ENCODE measurements at places on chromosomes 3 and 15. TPM values are rescaled to one million over a fixed set of nuclear protein-coding genes. Genes with fewer than 3 reads are reported as not detected.

DNA sequence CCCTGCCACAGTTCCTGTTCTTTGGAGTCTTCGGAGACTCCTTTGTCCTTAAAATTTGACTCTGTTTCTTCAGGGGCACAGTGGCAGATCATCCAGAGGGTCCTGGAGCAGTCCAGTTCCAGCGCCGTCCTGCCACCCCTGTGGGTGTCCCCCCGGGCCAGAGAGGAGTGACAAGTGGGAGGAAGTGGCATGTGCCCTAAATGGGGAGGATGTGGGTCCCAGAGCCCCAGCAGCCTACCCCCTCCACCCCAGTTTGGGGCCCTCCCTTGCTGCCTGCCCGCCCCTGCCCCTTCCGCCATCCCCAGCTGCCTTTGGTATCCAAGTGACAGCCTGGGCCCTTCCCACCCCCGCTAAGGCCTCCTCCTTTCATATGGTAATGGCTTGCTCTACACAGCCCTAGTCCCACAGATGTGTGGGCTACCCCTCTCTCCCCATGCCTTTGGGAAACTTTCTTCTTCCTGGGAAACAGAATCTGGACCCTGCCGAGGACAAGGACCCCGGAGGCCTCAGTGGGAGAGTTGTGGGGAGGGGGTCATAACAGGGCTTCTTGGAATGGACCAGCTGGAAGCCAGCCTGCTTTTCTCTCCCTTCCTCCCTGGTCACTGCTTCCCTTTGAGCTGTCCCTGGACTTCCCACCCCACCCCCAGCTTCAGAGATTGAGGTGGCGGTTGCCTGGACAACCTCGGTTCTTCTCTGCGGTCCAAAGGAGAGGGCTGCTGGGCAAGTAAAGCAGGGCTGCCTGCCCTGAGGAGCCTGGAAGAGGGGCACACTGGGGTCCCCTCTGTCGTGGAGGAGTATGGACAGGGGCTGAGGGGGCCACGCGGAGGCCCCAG is 43.2 kb downstream of the KLHL25 start:
- no peak for DNase-seq

DNA sequence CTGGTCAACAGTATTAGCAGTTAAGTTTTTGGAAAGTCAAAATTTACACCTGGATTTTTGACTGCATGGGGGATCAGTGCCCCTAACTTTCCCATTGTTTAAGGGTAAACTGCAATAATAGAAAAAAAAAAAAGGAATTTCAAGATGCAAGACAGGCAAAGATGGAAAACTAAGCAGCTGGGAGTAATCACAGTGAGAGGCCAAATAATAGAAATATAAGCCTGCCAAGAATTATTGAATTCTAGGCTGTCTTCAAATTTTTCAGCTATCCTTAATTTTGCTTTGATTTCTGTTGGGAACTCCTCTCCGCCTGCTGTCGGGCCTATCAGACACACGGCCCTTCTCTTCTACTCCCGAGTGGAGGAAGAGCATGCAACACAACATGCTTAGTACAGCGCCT is 215.5 kb upstream of the LMCD1 start:
- no peak for DNase-seq

DNA sequence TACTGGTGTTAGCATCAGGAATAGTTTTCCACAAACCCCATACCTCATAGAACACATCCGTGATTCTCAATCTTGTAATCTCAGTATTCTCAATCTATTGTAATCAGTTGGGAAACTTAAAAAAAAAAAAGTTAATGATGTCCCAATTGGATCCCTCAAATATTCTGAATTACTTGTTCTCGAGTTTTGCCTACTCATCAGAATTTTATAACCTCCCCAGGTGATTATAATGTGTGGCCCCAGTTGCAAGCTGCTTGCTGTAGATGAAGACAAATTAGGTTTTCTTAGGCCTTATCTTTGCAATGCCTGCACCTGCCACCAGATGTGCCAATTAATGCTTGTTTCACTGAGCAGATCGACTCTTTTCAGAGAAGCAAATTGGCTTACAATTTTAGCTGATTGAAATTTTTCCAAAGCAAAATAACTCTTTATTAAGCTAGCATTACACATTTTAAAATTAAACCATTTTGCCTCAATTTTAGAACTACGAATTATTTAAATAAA is 19.0 kb upstream of the DIPK2A start:
- DNase-seq, result no peak

- DNase-seq, result no peak
Measured at GRCh38 chr15:62099094-62099601, 32.4 kb downstream of the C2CD4A start.

DNA sequence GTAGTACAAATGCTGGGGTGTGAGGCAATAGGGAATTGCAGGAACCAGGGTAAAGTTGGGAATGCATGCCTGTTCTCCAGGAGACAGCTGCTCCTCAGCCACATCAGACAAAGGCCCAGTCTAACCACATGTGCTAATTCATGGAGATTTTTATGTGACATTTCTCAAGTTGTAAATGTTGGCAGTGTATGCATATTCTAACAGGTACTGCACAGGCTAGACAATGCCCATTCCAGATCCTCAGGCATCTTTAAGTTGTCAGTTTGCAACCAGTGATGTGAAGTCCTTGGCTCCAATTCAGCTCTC is 84.9 kb downstream of the EEFSEC start:
- DNase-seq, result no peak

GRCh38 chr15:64599716-64600115 is 139.3 kb downstream of the ZNF609 start:
- DNase-seq, result no peak

DNA sequence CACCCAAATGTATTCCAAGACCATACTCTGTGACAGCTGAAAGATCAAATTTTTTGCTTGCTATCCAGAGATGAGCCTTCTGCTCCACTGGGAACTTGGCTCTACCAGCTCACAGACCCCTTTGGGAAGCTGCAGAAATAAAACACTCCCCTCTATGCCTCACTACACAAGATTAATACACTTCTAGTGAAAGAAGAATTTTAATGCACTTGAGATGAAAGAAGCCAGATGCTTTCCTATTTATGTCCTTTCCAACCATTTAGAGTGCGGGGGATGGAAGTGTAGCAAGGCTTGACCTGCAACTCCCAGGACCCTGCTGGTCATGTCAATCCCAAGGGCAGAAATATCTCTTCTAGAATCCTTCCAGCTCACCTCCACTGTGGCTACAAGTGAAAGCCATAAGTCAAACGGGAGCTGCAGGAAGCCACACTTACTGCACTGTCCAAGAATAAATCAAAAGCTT is 34.7 kb downstream of the ANXA2 start:
- DNase-seq, result no peak

- DNase-seq, result no peak
Measured at GRCh38 chr15:88838667-88839066, 35.4 kb downstream of the ACAN start.

- no peak for DNase-seq
Measured at GRCh38 chr3:196800742-196801434, 61.2 kb downstream of the PAK2 start.

KCNH8 gene
- not detected for polyA plus RNA-seq

CCDC71 gene
- polyA plus RNA-seq, result 27.7 TPM

Measured in AG04450 (cell line).